ENCODE measurements at places on chromosomes 4 and X.

DNA sequence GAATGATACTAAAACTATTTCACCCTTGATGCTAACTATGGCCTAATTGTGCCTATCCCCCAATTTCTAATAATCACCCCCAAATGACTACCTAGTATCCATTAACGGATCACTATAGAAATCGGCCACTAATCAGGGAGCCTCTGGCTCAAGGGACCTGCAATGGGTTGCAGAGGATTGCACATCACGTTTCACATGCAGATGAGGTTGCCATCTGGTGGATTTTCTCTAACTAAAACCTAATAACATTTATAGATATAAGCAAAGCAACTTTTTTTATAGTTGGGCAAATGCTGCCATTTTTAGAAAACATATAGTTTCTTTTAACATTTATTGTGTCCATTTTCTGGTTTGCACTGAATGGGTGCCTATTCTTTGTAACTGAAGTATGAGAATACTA lies 28.3 kb upstream of the ALG13 start:
- DNase-seq, result no peak

DNA sequence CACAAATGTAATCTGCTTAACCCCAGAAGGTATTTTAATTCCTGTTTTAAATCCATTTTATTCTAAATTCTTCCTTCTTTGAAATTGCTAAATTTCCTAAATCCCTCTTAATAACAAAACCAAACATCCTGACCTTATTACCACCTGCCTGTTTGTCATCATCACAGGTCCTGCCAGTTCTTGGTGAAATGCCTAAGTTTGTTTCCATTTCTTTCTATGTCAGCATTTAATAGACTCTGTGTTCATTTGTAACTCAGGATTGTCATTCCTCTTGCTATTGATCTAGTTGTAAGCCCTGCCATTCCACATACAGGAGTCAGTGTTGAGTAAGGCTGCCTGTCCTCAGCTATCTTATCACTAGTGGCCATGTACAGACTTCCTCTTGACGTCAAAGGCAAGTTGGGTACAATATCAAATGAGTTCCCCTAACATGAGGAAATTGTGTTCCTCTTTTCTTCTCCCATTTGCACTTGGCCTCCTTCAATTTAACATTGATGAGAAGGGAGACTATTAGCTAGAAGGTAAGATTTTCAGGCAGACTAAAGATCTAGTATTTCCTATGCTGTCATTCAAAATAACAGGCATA lies 440.1 kb downstream of the AFF2 start:
- no peak for DNase-seq

DNA sequence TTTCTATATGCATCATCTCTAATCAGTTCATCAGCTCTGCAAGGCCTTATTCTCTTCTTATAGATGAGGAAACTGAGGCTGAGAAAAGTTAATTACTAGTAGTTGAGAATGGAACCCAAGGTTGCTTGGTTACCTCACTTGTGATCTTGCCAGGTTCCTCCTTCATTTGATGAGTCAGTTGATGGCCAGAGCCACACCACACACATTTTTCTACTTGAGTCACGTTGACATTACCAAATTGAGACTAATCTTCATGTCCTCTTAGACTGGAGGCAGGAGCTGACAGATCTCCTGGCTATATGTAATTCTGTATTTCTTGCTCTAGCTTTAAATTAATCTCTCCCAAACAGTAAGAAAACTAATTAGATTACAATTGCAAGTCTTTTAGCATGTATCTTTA lies 428.4 kb downstream of the AFF2 start:
- DNase-seq, result no peak

DNA sequence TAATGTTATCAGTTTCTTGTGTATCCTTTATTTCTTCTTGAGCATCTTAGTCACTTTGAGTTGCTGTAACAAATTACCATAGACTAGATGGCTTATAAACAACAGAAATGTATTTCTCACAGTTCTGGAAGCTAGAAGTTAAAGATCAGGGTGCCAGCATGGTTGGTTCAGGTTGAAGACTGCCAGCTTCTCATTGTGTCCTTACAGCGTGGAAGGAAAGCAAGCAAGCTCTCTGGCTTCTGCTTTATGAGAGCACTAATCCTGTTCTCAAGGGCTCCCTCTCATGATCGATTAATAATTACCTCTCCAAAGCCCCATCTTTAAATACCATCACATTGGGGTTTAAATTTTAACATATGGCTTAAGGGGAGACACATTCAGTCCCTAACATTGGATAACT lies 497.2 kb downstream of the RAPGEF2 start:
- no peak for DNase-seq

DNA sequence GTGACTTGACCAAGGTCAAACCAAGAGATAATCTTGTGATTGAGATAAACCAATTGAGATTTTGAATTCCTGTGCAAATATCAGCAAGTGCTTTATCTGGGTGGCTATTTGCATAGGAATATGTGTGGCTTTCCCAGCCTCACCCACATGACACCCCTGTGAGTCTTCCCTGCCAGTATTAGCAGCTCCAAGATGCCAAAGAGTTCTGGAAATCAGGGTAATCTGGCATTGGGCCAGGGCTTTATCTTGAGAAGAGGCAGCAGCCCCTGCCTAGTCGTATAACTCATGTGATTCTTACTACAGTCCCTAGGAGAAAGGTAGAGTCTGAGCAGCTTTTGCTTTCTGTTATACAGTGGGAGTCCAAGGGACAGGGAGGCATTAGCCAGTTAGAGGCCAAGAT lies 87.7 kb downstream of the RLIM start:
- DNase-seq, result no peak

DNA sequence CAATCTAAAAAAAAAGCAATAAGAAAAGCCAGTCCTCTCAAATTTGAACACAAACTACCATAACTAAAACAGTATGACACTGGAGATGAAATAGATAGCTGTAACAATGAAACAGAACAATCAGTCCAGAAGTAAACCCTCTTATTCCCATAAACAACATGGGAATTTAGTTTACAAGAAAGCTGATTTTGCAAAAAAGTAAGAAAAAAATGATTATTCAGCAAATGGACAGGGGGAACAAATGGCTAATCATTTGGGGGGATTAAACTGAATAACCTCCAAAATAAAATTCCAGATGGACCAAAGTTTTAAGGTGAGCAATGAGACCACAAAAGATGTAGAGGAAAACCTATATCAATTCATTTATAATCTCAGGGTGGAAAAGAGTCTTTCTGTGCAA lies 16.1 kb upstream of the SASH3 start:
- no peak for DNase-seq

Measured in foreskin melanocyte (primary cell).